ENCODE measurements at places on chromosomes 1 and 21. TPM values are rescaled to one million over a fixed set of nuclear protein-coding genes. Genes with fewer than 3 reads are reported as not detected.

Gene GFI1
- total RNA-seq, result 85.0 TPM

GRCh38 chr1:115838431-115839028 lies 2.4 kb downstream of the NHLH2 start:
- no peak for DNase-seq

- DNase-seq, result no peak
Observed at GRCh38 chr21:45146801-45147200, 72.4 kb downstream of the ADARB1 start.

Gene GUCA2B
- not detected for total RNA-seq

GRCh38 chr21:16624479-16625118 lies 888.2 kb upstream of the CXADR start:
- no peak for DNase-seq

GRCh38 chr1:233132445-233132844 lies 163.1 kb downstream of the PCNX2 start:
- DNase-seq, result no peak

Gene F3
- 0.14 TPM for total RNA-seq

DNA sequence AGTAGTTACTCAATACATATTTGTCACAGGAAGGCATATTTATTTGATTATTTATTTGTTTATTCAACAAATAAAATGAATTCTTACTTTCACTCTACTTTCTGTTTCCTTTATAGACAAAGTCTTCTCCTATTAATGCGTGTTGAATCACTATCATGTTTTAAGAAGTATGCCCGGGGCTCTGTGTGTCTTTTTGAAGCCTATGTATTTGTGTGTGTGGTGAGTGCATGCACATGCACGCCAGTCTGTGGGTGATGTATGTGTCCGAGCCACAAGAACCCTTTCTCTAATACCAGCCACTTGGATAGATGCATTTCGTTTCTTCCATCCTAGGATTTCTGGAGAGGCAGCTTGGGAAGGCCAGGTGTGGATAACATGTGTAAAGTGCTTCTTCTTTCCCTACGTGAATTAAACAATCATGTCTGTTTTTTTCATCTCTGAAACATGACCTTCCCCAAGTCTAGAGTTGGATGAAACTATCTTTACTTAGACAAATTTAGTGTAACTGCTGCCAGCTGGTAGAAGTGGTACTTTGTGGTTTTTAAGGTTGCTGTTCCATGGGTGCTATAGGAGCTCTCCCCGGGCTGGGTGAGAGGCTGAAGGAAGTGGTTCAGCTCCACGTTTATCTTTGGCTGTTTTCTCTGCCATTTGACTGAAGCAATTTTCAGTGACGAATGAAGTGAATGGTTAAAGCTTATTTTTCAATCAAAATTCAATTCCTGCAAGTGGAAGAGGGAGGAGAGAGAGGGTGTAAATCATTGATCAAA lies 46.8 kb upstream of the PPM1J start:
- no peak for DNase-seq

- DNase-seq, result peak; percentile 99
Observed at GRCh38 chr1:28552758-28553663, at the start of gene TRNAU1AP. TRNAU1AP (plus strand) TSS chr1:28553085; CDS start chr1:28553111, 26 bp downstream.

DNA sequence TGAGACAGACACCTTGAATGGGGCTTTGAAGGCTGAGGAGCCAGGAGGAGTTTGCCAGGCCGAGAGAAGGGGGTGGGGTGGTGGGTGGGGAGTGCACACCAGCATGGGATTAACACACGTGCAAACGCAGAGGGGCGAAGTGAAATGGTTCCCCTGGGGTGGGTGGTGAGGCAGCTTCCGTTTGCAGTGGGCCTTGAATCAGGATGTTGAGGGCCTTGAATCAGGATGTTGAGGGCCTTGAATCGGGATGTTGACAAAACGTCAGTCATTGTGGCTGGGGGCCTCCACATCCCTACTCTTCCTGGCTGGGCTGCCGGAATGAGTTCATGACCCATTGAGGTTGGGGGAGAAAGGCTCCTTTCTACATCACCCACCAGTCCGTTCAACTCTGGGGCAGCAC lies 16.6 kb downstream of the LDLRAP1 start:
- no peak for DNase-seq

DNA sequence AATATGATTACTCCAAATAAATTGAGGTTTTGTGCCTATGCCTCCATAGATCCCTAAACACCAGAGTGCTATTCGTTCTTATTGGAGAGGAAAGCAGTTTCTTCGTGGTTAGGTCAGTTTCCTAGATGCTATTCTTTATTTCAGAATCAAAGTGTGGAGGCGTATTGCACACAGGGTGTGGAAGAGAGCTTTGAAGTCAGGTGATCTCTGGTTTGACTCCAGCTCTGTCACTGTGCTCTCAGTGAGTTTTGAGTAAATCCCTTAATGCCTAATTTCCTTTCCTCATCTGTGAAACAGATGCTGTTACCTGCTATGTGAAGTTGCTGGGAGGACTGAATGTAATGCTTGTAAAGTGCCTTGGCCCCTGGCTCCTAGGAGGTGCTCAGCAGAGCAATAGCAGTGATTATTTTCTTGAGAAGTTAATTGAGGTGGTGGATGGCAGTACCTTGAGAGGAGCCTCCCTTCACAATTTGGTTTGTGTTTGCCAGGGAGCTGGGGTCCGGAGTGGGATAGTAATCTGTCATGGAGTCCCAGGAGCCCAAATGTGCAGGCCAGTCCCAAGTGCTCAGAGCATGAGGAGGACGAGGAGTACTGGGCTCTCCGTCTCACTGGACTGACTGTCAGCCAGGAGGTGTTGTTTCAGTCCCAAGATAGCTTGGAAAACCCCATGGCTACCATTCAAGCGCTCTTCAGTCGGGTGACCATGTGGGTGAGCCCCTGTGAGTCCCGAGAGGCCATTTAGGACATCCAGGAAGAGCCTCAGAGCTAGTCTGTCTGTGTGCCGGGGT lies 14.9 kb downstream of the NTPCR start:
- no peak for DNase-seq

DNA sequence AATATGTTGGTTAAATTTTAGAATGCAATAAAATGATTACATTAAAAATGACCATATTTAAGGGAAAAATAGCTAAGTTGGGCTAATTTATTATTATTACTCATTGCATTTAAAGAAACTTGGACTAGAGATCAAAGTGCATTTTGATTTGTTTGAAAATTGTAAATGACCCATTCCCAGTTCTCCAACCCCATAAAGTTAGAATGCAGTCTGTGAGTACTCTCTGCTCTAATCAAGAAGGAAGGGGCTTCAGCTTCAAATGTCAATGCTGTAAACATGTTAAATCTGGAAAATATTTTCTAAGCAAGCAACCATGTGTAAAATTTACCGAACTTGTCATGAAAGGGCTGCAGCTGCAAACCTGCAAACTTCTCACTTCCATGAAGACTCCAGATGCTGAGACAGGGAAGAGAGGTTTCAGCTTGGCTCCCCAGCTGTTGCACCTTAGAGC lies 232.7 kb downstream of the TTLL7 start:
- DNase-seq, result no peak

Gene GABRD
- total RNA-seq, result not detected

DNA sequence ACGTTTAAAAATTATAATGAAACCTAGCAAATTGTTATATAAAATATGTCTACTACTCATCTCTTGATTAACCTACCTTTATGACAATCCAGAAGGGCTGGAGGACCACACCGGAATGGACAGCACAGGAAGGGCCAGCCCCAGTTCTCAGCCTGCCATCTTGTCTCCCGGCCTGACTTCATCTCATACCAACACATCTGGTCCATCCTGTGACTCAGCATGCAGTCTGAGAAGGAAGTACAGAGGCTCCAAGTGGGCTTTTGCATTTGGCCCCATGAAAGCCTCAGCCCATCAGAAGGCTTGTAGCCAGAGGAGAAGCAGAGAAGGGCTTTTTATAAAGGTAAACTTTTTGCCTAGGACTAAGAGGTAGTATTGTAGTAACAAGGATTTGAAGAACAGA lies 436.6 kb downstream of the MRPL39 start:
- DNase-seq, result no peak

DNA sequence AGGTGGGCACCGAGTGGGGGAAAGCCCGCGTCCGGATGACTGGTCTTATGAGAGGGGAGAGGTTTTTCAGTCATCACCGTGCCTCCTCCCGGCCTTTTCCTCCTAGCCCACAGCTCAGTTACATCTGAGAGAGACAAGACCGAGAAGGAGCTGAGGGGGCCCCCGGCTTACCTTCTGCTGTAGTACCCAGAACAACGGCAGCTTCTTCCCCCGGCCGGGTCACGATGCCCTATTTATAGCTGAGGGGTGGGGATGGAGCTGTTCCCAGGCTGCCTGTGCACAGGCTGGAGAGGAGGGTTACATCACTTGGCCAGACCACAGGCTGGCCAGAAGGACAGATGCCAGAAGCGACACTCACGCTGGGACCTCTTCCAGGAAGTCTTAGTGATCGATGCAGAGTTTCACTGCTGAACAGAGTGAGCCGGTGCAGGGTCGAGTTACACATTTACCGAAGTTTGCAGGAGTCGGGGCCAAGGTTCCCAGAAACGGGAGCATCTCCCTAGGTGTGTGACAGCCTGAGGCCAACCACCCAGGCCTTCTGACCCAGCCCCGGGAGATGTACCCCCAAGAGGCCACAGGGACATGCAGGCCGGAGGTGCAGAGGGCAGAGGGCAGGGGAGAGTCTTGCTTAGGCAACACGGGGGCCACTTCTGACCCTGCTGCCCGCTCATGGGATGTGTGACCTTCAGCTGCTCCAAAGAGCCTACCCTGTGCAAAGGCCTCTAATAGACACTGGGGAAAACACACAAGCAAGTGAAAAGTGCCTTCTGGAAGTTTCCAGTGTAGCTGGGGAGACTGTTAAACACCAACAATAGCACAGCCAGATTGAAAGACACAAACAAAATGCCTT lies at the start of gene AGT:
TSS of gene AGT (minus strand) at position 208 of the 850 bp plus-strand sequence. CDS start 3,299 bp downstream, outside the sequence.
- no peak for DNase-seq

- peak; percentile 46 for DNase-seq
Observed at GRCh38 chr1:10965546-10966226, 46.8 kb upstream of the TARDBP start.

DNA sequence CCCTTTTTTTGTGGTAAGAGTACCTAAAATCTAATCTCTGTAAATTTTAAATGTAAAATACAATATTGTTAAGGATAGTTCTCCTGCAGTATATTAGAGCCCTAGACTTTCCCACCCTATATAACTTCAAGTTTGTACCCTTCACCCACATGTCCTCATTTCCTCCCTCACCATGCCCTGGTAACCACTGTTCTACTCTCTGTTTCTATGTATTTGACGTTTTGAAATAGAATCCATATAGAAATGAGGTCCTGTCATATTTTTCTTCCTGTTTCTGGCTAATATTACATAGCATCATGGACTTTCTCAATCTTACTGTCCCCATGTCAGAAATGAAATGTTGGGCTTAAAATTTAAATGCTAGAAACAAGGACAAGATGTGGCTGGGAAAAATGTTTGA lies 24.8 kb downstream of the GBP7 start:
- DNase-seq, result no peak

Gene FAM72C
- total RNA-seq, result 8.8 TPM

DNA sequence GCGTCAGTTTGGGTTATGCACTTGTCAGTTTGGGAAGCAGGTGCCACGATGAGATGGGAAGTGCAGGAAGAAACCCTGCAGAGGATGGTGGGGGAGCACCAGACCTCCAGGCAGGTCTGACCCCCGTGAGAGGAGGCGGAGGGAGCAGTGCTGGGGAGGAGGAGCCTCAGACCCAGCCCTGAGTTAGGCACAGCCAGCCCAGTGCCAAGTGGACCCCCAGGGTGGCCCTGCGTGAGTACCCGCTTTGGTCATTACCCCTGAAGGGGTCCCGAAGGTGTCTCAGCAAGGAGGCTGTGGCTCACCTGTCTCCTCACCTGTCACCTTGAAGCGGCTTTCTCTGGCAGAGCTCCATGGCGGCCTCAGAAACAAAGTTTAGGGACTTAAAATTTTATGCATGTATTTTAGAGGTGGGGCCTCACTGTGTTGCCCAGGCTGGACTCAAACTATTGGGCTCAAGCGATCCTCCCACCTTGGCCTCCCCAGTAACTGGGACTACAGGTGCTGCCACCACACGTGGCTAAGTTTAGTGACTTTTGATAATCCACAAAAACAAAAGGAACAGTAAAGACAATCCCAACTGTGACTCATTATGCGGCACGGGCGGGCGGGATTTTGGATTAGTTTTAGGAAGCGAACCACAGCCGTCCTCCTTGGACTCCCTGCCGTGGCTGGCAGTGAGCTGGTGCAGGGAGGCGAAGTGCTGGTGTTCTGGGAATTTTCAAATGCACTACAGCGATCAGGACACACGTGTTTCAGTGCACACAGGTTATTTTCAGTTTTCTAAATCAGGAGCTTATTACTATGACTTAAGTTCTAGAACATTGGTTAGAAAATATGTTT lies 4.7 kb downstream of the AGPAT3 start:
- DNase-seq, result no peak

- no peak for DNase-seq
Observed at GRCh38 chr1:234143681-234144080, 229.6 kb upstream of the COA6 start.

- no peak for DNase-seq
Observed at GRCh38 chr1:221643404-221644144, 98.3 kb downstream of the DUSP10 start.
